EL (cell line): ENCODE measurements at places on chromosomes 4 and X.

- DNase-seq = no peak
These were observed 603.8 kb downstream of the RAPGEF2 start for GRCh38 chr4:159706704-159707103.

DNA sequence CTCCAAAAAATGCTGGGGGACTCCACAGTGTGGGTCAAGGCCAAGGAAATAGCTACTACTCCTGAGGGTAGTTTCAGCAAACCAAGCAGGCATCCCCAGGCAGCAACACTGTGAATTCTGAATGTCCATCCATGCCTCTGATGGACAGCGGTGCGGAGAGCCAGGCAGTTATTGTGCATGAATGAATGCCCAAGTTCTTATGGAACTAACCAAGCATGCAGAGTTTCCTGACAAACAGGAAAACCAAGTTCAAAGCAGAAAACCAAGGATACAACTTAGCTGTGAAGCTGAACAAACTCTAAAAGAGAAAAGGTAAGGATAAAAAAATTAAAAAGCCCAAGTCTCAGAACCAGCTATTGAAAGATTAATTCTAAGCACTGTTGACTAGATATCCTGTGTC, 642.6 kb upstream of the HS3ST1 start:
- DNase-seq = no peak

DNA sequence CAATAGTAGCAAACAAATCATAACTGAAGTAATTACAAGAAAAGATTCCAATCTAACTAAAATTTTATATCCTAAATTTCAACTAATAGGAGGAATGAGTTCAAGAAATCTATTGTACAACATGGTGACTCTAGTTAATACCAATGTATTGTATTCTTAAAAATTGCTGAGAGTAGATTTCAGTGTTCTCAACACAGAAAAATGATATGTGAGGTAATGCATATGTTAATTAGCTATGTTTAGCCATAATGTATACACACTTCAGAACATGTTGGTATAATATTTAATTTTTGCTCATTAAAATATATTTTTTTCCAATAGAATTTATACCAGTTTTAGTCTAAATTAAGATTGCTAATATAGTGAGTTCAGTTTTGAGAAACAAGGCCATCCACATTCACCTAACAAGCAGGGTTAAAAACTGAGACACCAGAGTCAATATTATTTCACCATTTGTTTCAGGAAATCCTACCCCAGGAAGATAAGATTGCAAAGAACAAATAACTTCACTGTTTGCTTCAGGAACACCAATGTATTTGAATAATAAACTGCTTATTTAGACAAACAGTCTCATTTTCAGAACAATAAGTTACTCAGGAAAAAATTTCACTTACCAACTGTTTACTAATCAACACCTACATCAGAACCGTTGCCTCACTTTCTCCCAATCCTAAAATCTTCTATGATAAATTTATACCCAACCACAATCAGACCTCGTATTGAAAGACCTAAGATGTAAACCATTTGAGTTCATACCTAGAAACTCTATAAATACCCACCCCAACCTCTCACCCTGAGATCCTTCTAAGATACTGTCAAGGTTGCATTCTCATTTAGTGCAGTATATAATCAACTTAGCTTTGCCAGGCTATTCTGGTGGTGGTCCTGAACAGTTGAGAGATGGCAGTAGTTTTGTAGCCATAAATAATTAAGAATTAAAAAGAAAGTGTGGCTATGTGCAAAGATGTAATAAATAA, 132.8 kb downstream of the MAB21L2 start:
- no peak for DNase-seq

- DNase-seq = no peak
These were observed 8.0 kb upstream of the HS3ST1 start for GRCh38 chr4:11436673-11437072.

DNA sequence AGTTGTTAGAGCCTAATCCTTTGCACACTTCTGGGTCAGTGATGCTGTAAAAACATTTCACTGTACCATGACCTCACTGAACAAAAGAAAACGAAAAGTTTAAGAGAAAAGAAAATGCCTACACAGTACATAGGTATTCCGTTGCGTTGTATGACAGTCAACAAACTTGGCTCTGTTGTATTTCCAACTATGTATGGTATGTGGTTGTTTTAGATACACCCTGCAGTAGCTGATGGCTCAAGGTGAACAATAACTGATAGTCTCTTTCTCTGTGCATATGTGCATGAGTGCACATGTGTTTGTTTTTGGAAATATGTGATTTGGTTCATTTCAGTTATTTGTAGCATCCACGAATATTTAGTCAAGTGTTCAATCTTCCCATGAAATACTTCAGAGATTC, 176.0 kb downstream of the BMPR1B start:
- no peak for DNase-seq

- DNase-seq = no peak
These were observed 25.3 kb downstream of the STIM2 start for GRCh38 chr4:26885912-26886274.

- no peak for DNase-seq
These were observed 27.9 kb downstream of the CCDC149 start for GRCh38 chr4:24884902-24885301.
